ENCODE measurements at places on chromosomes 4 and X. TPM values are rescaled to one million over a fixed set of nuclear protein-coding genes. Genes with fewer than 3 reads are reported as not detected.

The CLCN4 gene
- 9.9 TPM for total RNA-seq

The KLHL34 gene
- total RNA-seq: 0.12 TPM

The SMIM43 gene
- total RNA-seq: not detected

The SCML1 gene
- 14.2 TPM for total RNA-seq

The PRR32 gene
- total RNA-seq: not detected

The NPFFR2 gene
- total RNA-seq: 1.3 TPM

The DCTD gene
- 65.3 TPM for total RNA-seq

The FAM3A gene
- 36.8 TPM for total RNA-seq

DNA sequence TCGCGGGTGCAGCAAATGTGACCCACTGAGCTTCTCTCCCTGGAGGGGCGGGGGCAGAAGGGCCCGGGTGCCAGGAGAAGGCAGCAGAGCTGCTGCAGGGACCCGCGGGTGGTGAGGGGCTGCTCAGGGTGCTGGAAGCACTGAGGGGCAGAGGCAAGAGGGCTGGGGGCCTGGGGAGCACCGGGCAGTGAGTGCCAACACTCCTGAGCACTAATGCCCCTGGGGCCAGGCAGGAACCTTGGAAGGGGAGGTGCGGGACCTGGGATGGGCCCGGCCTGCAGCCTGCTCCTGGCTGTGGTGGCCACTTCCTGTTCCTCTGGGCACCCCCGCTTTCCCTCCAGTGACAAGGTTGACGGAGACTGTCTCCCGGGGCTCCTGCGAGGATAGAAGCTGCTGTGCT lies 66.5 kb upstream of the ADRA2C start:
- no peak for DNase-seq

- no peak for DNase-seq
Observed at GRCh38 chr4:160159457-160159856, 1056.6 kb downstream of the RAPGEF2 start.

GRCh38 chr4:139958739-139959098 lies 195.3 kb downstream of the MAML3 start:
- no peak for DNase-seq

DNA sequence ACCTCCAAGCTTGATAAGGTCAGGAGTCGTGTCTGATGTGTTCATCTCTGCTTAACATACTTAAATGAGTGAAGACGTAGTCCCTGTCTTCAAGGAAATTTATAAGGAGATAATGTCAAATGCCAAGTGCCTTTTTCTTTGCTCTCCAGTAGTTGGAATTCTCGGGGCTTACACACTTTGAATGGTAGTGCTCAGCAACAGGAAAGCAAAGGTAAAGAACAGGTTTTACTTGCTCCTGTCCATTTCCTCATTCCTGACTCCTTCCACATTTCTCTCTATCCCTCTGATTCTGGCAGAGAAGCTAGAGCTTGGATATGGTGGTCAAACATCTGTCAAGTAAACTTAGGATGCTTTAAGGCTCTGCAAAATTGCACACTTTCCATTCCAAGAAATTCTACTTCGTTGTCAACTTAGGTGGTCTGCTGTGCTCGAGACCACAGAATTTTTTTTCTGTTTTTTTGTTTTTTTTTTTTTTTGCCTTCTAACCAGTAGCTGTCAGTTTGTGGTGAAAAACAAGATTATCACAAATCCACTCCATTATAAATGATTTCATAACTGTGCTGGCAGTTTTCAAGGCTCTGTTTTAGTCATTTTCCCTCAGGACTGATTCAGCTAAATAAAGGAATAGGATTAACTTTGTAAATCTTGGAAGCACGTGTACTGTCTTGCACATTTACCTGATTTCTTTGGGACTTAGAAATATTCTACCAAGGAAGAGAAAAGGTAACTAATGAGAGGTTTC lies 180.8 kb upstream of the ANXA3 start:
- peak; percentile 19 for DNase-seq

- DNase-seq: no peak
Observed at GRCh38 chr4:34767407-34767806, 1476.9 kb downstream of the ARAP2 start.

GRCh38 chr4:7096236-7096635 lies 28.4 kb upstream of the GRPEL1 start:
- DNase-seq: no peak

DNA sequence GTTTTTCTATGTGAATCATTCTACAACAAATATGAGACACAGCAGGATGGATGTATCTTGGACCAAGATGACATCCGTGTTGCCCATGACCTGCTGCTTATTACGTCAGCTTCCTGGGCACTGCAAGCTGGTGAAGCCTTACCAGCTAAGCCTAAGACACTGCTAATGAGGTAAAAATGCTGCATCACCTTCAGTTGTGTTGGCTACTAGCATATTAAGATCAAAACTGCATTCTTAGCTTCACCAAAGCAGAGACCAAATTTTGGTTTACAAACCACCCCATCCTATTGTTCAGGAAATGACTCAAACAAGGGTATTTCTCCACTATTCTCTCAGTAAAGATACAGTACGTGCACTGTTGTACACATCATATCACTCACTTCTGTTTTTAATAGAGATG lies 50.3 kb downstream of the MAML3 start:
- DNase-seq: no peak

GRCh38 chr4:5926598-5926997 lies 33.7 kb upstream of the CRMP1 start:
- DNase-seq: no peak

- no peak for DNase-seq
Observed at GRCh38 chr4:52982946-52983340, 120.8 kb downstream of the RASL11B start.

DNA sequence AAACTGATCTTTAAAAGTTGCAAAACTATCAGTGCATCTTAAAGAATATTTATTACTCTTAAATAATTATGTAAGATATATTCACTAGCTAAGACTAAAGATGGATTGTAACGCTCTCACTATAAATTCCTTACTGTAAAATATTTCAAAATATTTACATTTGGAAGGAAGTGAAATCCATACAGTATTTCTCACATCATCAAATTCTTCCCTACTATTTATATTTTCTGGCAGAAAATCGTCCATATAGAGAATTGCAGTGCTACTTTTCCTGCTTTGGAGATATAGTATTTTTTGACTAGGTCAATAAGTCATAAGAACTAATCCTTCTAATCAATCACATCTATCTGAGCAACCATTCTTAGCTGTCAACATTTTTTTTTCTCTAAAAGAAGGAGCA lies 52.9 kb downstream of the SCLT1 start:
- no peak for DNase-seq

GRCh38 chr4:74320559-74321118 lies 12.4 kb downstream of the EPGN start:
- peak; percentile 85 for DNase-seq

GRCh38 chr4:168092176-168092712 lies at the start of gene ANXA10:
Gene ANXA10 (plus strand): TSS chr4:168092537. CDS start chr4:168092701, 164 bp downstream.
- no peak for DNase-seq

DNA sequence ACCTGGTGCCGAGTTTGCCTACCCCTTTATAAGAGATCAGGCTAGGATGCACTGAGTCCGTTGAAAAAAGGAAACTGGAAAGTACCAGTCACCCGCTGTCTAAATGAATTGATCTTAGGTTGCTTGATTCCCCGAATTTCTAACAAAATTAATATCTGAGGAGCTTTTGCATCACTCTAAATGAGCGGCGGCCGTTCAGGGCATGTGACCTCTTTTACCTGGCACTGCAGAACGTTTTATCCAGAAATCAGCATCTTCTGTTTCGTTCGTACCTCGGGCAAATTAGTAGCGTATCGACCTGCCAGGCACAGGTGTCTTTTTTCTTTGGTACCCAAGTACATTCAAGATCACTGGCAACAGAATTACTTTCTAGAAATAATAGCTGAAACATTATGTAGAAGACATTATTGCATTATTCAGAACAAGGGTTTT lies 876 bp downstream of the KLHL2 start:
- DNase-seq: no peak

Data from Calu3 (cell line).